ENCODE measurements at places on chromosomes 7 and 10.

DNA sequence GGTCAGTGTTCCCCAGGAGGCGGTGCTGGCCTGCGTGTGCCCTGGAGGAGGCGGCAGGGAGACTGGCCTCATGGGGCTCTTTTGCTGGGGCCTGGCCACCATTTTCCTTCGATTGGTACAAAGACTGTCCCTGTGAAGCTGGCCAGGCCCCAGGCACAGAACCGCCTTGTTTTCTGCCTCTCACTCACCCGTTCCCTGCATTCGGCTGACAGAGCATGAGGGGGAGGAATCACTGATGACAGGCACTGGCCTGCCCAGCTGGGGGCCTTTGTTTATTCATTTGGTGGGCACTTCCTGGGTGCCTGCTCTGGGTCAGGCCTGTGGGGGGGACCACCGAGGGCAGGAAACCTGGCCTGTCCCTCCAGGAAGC, 139.2 kb downstream of the FAM53B start:
- no peaks in the 10 kb centered on the region for H3K27me3 ChIP-seq
- H3K4me1 ChIP-seq = no peaks in the 10 kb centered on the region
- no peak for DNase-seq
- no peak overlapping the region for H3K27ac ChIP-seq
- no peak overlapping the region for H3K4me3 ChIP-seq
- no peaks in the 10 kb centered on the region for H3K36me3 ChIP-seq

- H3K36me3 ChIP-seq = no peaks in the 10 kb centered on the region
- H3K4me3 ChIP-seq = no peak overlapping the region
- H3K27me3 ChIP-seq = no peaks in the 10 kb centered on the region
- no peak for DNase-seq
- peaks cover 5% of the 10 kb centered on the region for H3K4me1 ChIP-seq
These were observed 54.7 kb downstream of the ADAMTS14 start for GRCh38 chr10:70726909-70727495.

- no peaks in the 10 kb centered on the region for H3K4me1 ChIP-seq
- DNase-seq = no peak
- no peak overlapping the region for H3K4me3 ChIP-seq
- H3K27me3 ChIP-seq = no peaks in the 10 kb centered on the region
- H3K36me3 ChIP-seq = no peaks in the 10 kb centered on the region
These were observed 23.9 kb downstream of the ST7 start for GRCh38 chr7:116977172-116977571.

GRCh38 chr7:124257638-124258308, 224.9 kb upstream of the TMEM229A start:
- H3K36me3 ChIP-seq = no peaks in the 10 kb centered on the region
- H3K4me3 ChIP-seq = no peak overlapping the region
- DNase-seq = no peak
- peaks cover 3% of the 10 kb centered on the region for H3K4me1 ChIP-seq
- no peak overlapping the region for H3K27ac ChIP-seq

DNA sequence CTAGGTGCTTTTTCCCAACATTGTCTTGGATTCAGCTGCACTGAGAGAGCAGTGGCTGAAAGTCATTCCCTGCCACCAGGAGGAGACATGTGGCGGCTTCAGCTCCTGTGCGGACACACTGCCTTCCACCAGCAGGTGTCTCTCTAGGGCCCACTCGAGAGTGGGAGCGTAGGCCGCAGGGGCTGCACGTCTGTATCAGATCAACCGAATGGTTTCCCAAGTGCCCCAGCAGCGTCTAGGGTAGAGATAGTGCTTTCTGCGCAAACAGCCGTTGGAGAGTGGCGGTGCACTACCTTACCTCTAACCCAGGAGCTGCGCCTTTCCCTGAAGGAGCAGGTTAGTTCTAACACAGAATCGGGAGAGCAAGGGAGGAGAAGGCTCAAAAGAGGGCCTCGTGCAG, 31.7 kb downstream of the PAPOLB start:
- H3K27ac ChIP-seq = no peak overlapping the region
- H3K4me1 ChIP-seq = no peaks in the 10 kb centered on the region
- H3K4me3 ChIP-seq = no peak overlapping the region
- peak; percentile 73 for DNase-seq
- H3K27me3 ChIP-seq = no peaks in the 10 kb centered on the region

DNA sequence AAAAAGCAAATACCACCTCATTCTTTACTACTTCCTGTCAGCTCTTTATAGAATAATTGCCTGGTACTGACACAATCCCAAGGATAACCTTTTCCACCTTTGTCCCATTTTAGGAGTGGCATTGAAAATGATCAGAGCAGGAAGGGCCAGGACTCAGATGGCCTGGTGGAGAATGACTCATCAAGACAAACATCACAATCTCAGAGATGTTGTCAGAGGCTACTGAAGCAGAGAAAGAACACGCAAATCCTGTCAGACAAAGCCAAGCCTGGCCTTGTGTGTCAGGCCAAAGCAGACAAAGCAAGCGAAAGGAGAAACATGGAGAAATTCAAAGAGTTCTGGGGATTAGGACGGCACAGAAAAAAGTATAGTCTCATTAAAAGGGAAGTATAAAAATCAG, 40.9 kb downstream of the NSUN6 start:
- H3K27me3 ChIP-seq = no peaks in the 10 kb centered on the region
- H3K4me1 ChIP-seq = no peaks in the 10 kb centered on the region
- H3K36me3 ChIP-seq = no peaks in the 10 kb centered on the region
- H3K4me3 ChIP-seq = no peak overlapping the region
- DNase-seq = no peak

GRCh38 chr7:24340727-24341126, 56.7 kb downstream of the NPY start:
- H3K27ac ChIP-seq = no peak overlapping the region
- no peaks in the 10 kb centered on the region for H3K36me3 ChIP-seq

- H3K36me3 ChIP-seq = no peaks in the 10 kb centered on the region
- DNase-seq = no peak
These were observed 71.3 kb upstream of the DGKB start for GRCh38 chr7:14973712-14974428.

- H3K4me1 ChIP-seq = no peaks in the 10 kb centered on the region
- H3K27ac ChIP-seq = no peak overlapping the region
- H3K27me3 ChIP-seq = no peaks in the 10 kb centered on the region
- no peaks in the 10 kb centered on the region for H3K36me3 ChIP-seq
These were observed 655.6 kb downstream of the SORCS1 start for GRCh38 chr10:106508950-106509349.

GRCh38 chr10:51394039-51394438, 305.4 kb downstream of the CSTF2T start:
- no peak overlapping the region for H3K4me3 ChIP-seq
- peaks cover 3% of the 10 kb centered on the region for H3K36me3 ChIP-seq
- no peak for DNase-seq
- H3K4me1 ChIP-seq = no peaks in the 10 kb centered on the region

DNA sequence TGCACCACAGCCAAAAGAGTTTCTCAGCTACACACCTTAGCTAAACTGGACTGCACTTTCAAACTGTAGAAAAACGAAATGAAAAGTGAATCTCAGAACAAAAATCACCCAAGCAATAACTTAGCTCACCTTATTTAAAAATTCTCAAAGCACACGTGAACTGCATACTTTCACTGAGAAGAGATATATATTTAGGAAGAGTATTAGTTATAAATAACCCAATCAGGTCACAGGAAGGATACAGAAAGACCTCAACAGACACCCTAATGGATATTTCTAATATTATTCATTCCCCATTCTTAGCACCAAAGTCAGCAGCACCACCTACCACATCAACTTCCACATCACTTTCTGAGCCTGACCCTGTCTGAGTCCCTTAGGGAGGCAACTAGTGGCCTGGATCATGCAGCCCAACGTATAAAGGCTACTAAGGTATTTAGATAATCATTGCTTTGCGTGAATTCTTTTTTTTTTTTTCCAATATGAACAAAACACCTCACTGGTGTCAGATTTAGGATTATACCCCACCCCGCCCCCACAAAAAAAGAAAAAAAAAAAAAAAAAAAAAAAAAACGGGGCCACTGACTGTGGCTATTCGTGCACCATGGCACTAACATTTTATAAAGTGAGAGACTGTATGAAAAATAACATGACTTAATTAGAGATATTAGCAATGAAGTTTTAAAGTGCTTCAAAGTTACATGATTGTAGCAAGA, 2.6 kb downstream of the ABI1 start:
- no peak for DNase-seq
- H3K27ac ChIP-seq = no peak overlapping the region
- H3K36me3 ChIP-seq = no peaks in the 10 kb centered on the region
- no peaks in the 10 kb centered on the region for H3K4me1 ChIP-seq
- H3K27me3 ChIP-seq = no peaks in the 10 kb centered on the region

DNA sequence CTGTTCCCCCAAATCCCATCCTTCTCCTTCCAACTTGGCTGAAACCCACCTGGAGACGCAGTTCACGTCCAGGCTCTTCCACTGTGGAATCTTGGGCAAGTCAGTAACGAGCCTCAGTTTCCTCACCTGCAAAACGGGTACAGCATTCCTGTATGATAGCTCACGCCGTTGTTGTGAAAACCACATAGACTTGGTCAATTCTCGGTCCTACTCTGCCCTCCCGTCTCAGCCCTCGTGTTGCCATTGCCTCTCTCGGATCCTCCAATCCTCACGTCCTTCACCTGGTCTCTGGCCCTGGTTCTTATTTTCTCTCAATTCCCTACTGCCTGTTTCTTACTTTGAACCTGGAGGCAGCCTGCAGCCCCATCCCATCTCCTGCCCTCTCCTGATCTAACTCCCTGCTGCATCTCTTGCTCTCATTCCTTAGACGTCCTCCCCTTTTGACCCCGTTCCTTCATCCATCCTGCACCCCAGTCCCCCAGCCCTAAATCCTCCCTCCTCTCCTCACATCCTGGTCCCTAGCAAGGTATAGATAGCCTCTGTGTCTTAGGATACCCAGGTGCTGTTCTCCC, 2.0 kb upstream of the MUC12 start:
- peaks cover 3% of the 10 kb centered on the region for H3K27me3 ChIP-seq
- H3K4me1 ChIP-seq = peaks cover 29% of the 10 kb centered on the region
- peak overlapping the region; percentile 64 for H3K4me3 ChIP-seq
- H3K36me3 ChIP-seq = no peaks in the 10 kb centered on the region

DNA sequence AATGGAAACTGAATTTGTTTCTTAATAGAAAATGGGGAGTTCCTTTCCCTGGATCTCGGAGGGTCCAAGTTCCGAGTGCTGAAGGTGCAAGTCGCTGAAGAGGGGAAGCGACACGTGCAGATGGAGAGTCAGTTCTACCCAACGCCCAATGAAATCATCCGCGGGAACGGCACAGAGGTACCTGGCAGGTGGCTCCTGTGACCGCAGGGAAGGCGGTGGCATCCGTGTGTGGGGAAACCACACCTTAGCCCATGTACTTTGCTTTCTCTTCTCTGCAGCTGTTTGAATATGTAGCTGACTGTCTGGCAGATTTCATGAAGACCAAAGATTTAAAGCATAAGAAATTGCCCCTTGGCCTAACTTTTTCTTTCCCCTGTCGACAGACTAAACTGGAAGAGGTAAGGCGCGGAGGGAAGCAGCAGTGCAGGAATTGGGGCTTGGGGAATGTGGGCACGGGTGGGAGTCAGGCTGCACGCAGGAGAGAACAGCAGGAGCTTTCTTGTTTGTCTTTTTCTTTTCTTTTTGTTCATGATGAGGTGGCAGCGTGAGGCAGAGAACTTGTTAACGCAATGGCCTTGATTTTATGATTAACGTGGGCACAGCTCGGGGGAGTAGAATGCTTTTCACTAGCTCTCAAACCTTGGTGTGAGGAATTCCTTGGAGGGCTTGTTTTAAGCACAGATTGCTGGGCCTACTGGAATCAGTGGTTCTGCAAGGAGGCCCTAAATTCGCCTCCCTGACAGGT, 12.8 kb downstream of the HKDC1 start:
- no peak overlapping the region for H3K4me3 ChIP-seq
- H3K36me3 ChIP-seq = no peaks in the 10 kb centered on the region
- H3K4me1 ChIP-seq = no peaks in the 10 kb centered on the region
- no peaks in the 10 kb centered on the region for H3K27me3 ChIP-seq

- H3K4me1 ChIP-seq = peaks cover 47% of the 10 kb centered on the region
- H3K36me3 ChIP-seq = no peaks in the 10 kb centered on the region
- DNase-seq = peak; percentile 69
- peaks cover 100% of the 10 kb centered on the region for H3K27me3 ChIP-seq
- no peak overlapping the region for H3K27ac ChIP-seq
- H3K4me3 ChIP-seq = peak overlapping the region; percentile 34
These were observed 3.6 kb upstream of the TBX20 start for GRCh38 chr7:35257251-35258124.

GRCh38 chr7:155252892-155253501, 44.7 kb upstream of the INSIG1 start:
- H3K27ac ChIP-seq = no peak overlapping the region
- H3K36me3 ChIP-seq = no peaks in the 10 kb centered on the region
- no peaks in the 10 kb centered on the region for H3K27me3 ChIP-seq

GRCh38 chr7:2921653-2922347, 77.7 kb upstream of the GNA12 start:
- no peaks in the 10 kb centered on the region for H3K36me3 ChIP-seq
- no peak overlapping the region for H3K27ac ChIP-seq
- no peaks in the 10 kb centered on the region for H3K4me1 ChIP-seq
- DNase-seq = no peak
- no peaks in the 10 kb centered on the region for H3K27me3 ChIP-seq
- no peak overlapping the region for H3K4me3 ChIP-seq

GRCh38 chr7:103951311-103951710, 38.1 kb downstream of the RELN start:
- no peaks in the 10 kb centered on the region for H3K27me3 ChIP-seq
- H3K36me3 ChIP-seq = no peaks in the 10 kb centered on the region
- no peak overlapping the region for H3K4me3 ChIP-seq
- no peak overlapping the region for H3K27ac ChIP-seq
- no peak for DNase-seq

GRCh38 chr7:129923709-129924108, 29.1 kb downstream of the UBE2H start:
- no peak overlapping the region for H3K4me3 ChIP-seq
- H3K27me3 ChIP-seq = no peaks in the 10 kb centered on the region
- no peak overlapping the region for H3K27ac ChIP-seq
- DNase-seq = no peak
- H3K4me1 ChIP-seq = no peaks in the 10 kb centered on the region

DNA sequence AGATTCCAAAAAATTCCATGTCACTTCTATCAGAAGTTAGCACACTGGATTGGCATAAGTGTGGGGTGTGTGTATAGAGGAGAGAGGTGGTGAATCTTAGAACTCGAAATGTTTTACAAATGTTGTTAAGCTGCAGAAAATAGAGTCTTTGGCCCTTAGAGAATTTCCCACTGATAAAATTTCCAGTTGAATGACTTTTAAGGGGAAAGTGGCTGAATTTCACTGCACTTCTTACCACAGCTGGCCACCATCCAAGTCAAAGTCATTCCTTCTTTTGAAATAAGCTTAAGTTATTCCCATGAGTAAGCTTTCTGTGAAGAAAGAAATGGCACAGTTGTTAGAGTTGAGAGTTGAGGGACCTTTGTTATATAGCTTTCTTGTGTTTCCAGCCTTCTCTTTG, 13.9 kb downstream of the VCL start:
- DNase-seq = no peak
- H3K4me3 ChIP-seq = no peak overlapping the region
- H3K27me3 ChIP-seq = no peaks in the 10 kb centered on the region
- no peaks in the 10 kb centered on the region for H3K4me1 ChIP-seq
- H3K36me3 ChIP-seq = peaks cover 3% of the 10 kb centered on the region

- DNase-seq = no peak
- H3K4me1 ChIP-seq = peaks cover 8% of the 10 kb centered on the region
- H3K27me3 ChIP-seq = no peaks in the 10 kb centered on the region
- H3K27ac ChIP-seq = no peak overlapping the region
- H3K36me3 ChIP-seq = peaks cover 2% of the 10 kb centered on the region
These were observed 731.8 kb downstream of the PHTF2 start for GRCh38 chr7:78530351-78530750.

Measured in H1 (cell line).